ENCODE measurements at places on chromosomes 6 and 20.

- no peak for DNase-seq
These were observed 59.2 kb downstream of the SNRNP48 start for GRCh38 chr6:7649037-7649810.

DNA sequence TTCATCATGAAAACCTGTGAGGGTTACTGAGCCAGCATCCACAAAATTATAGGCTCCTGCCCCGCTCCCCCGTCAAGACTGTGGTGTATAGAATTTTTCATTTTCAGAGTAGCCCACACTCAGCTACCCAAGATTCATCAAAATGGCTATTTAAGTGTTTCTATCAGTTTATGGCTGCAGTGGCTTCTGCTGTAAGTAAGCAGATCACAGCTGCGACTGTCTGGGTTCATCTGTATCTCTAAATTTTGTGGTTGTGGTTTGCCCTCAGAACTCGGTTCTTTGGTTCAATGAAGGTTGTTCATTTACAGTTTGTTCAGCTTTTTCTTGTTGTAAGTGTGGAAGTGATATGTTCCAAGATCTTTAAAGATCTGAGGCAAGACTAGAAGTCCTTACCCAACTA is 284.2 kb downstream of the DOK5 start:
- no peak for DNase-seq

DNA sequence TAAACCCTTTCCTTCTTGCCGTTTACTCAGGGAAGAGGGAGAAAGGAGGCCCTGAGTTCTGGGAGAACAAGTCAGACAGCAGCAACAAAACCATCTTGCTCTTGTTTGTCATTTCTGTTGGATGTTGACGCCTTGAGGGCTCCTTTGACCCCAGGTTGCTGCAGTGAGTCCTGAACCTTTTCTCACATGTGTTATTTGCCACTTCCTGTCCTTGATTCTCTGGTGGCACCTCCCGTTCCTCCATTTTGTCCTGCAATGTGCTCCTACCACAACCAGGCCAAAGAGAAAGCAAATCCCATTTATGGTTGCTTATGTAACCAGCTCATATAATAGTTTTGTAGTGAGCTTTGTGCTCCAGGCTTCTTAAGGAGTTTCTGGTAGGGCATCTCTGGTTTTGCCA is 66.6 kb upstream of the ADGRF4 start:
- DNase-seq: no peak

- no peak for DNase-seq
These were observed 6.4 kb downstream of the CCND3 start for GRCh38 chr6:41935193-41935574.

GRCh38 chr6:23728707-23729106 is 397.3 kb upstream of the NRSN1 start:
- no peak for DNase-seq

GRCh38 chr6:134732763-134733162 is 217.1 kb downstream of the ALDH8A1 start:
- no peak for DNase-seq

- no peak for DNase-seq
These were observed 10.6 kb downstream of the MTCH1 start for GRCh38 chr6:36975231-36976006.

GRCh38 chr6:113488812-113489685 is 368.1 kb upstream of the MARCKS start:
- no peak for DNase-seq

GRCh38 chr6:7260291-7261031 is 52.5 kb downstream of the SSR1 start:
- no peak for DNase-seq

DNA sequence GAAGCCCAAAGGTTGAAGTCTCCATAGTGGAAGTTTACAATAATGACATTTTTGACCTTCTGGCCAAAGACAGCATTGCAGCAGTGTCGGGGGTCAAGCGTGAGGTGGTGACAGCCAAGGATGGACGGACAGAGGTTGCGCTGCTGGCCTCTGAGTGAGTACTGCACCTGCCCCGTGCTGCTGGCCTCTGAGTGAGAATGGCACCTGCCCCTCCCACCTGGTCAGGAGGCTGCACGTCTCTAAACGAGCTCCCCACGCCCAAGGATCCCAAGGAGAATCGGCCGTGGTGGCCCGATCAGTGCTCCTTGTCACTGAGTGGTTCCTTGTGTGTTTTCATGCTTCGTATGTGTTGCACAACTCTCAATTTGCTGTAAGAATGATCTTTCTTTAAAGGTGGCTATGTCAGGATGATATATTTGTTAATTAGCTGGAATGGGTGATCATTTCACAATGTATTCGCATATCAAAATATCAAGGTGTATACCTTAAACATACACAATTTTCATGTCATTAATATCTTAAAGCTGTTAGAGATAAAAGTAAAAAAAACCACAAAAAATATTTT is 40.4 kb downstream of the FRMD1 start:
- DNase-seq: no peak

GRCh38 chr6:170450916-170451761 is 102.0 kb downstream of the PSMB1 start:
- no peak for DNase-seq

DNA sequence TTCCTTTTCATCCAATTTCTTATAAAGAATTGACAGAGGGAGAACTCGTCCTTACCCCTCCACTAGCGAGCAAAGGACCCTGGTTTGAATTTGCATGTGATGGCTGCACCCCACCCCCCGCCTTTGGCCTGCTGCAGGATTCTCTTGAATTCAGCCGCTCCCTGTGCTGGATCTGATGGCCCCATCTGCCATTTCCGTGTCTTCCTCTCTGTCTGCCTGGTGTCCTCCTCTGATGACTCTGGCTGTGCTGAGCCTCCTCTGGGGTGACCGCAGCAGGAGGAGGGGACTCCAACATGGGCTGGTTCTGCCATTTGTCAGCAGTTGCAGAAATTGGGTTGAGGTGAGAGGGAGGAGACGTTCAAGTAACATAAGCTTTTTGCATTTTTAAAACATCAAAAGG is 188.8 kb downstream of the DLL1 start:
- DNase-seq: no peak

GRCh38 chr20:22821796-22822195 is 213.3 kb upstream of the SSTR4 start:
- no peak for DNase-seq

GRCh38 chr6:39515006-39515405 is 192.5 kb upstream of the KCNK16 start:
- no peak for DNase-seq

- DNase-seq: no peak
These were observed 111.1 kb upstream of the MCHR2 start for GRCh38 chr6:100105138-100105537.

DNA sequence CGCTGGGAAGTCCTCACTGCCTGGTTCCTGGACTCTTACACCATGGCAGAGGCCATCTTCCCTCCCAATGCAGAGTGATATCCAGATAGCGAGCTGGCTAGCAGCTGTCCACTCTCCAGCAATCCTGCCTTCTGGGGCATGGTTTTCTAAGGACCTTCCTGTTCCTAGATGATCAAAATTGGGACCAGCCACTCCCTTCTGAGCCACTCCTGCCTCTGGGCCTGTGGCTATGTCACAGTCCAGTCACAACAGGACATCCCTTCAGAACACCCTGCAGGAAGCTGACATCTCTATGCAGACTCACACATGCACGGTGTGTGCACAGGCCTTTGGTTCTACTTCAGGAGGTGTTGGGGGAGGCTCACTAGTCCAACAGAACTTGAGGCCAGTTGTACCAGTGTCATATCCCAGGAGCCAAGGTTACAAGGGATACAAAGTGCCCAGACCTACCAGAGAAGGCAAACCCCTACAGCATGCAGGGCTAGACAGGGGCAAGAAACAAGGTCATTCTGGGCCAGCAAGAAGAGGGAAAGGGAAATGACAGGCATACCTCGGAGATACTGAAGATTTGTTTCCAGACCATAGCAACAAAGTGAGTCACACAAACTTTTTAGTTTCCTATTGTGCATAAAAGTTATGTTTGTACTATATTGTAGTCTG is 2.7 kb upstream of the MCCD1 start:
- DNase-seq: no peak

- peak; percentile 18 for DNase-seq
These were observed 115.2 kb upstream of the NXT1 start for GRCh38 chr20:23235173-23236027.

- DNase-seq: no peak
These were observed 110.2 kb downstream of the SOBP start for GRCh38 chr6:107600121-107600520.

- DNase-seq: no peak
These were observed 12.1 kb upstream of the TAB2 start for GRCh38 chr6:149305372-149305771.

GRCh38 chr20:49854190-49854875 is 41.7 kb downstream of the SLC9A8 start:
- no peak for DNase-seq

DNA sequence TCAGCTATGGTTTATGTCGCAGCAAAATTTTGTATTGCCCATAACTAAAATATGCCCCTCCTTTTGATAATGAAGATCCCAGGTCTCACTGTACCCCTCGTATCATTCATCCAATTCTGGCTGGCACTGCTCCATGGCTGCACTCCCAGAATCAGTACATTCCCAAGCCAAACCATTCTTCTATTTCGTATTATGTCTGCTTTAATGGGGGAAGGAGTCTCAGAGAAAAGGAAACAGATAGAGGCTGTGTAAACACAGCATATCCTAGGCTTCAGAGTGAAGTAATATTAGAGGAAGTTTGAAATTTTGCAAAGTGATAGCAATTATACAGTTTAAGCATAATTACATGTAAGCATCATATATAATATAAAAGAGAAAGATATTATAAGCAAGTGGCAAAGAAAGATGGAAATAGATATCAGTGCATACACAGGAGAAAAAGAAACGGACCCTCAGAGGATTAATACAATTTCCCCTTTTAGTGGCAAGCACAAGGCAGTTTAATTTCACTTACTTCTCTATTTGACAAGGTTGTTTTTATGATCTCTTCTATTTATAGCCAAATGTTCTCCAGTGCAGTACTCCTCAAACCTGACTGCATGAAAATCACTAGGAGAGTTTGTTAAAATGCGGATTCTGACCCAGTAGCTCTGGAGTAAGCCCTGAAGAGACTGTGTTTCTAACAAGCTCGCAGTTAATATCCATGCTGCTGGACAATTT is 56.5 kb upstream of the TENT5A start:
- no peak for DNase-seq

DNA sequence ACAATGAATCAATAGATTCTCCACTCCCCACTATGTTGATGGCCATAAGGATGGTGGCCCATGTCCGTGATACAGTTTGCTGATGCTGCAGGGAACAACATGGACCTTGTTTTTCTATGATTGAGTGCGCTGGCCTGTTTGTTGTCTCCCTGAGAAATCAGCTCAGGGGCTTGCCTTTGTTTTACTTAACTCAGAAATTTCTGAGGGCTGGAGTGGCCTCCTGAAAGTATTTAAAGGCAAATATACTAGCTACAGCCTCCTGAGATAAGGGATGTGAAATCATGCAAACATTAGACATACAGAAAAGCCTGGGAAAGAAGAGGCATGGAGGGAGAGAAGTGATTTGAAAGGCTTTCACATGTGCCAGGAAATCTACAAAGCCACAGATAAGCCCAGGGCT is 170.3 kb upstream of the FLRT3 start:
- DNase-seq: no peak

GRCh38 chr20:52399352-52399751 is 207.8 kb upstream of the ZFP64 start:
- no peak for DNase-seq

- DNase-seq: no peak
These were observed 4.5 kb downstream of the GLP1R start for GRCh38 chr6:39053016-39053624.

DNA sequence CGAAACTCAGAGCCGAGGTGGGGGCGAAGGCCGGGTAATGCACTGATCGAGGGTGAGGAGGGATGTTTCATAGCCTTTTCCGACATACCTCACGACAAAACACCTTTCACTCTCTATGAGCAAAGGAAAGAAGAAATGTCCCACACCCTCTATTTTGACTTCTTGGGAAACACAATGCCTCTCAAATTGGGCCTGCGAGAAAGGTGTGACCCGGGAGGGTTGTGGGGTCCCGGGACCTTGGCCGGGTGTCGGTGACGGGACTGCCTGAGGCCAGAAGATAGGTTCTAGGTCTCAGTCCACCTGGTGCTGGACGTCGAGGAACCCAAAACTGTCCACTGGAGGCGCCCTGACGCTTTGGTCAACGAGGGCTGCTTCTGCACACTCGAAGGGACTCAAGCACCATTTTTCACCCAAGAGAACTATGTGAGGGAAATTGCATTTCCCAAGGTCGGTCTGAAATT is 41.1 kb upstream of the OSTM1 start:
- DNase-seq: no peak

DNA sequence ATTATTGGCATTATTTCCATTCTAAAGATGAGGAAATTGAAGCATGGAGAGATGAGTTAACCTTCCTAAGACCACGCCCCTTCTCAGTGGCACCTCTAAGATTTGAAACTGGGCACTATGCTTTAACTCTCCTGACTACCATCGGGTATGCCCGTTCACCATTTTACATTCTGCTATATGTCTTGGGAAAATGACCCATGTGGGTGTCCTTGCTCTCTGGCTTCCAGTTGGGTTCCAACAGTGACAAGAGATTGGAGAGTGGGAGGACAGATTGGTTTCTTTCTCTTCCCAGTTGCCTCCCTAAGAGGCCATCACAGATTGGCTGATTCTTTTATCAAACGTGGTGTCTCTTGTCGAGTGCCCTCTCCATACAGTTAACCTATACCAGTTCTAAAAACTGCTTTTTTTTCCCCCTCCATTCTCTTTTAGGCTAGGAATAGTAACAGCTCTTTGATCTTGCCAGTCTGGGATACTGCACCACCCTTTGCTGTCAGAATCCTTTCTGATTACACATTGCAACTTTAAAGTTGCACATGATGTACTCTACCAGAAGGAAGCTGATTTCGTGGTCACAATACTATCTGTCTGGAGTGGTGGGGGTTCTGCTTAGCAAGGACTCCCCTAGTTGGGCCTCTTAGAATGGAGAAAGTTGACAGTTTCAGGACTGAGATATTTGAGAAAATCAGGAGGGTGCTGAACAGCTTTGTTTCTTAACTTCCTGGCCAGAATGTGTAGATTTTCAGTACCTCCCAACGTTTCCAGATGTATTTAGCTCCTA is 88.0 kb upstream of the ELOVL5 start:
- DNase-seq: no peak

GRCh38 chr6:125477156-125477555 is 175.4 kb upstream of the HDDC2 start:
- no peak for DNase-seq

DNA sequence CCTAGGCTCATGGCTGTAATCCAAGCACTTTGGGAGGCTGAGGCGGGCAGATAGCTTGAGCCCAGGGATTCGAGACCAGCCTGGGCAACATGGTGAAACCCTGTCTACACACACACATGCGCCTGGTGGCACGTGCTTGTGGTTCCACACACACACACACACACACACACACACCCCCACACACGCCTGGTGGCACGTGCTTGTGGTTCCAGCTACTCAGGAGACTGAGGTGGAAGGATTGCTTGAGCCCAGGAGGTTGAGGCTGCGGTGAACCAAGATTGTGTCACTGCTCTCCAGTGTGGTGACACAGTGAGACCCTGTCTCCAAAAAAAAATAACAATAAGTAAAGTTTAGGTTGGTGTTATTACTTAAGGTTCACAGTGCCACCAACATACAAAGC is 165.8 kb downstream of the ZFAND3 start:
- DNase-seq: no peak
